Fibroblast of mammary gland (primary cell): ENCODE measurements at places on chromosomes 2 and 18.
A peak's percentile ranks its signal among the peaks of the same experiment; 100 is the strongest.

- peak; percentile 11 for DNase-seq
Observed at GRCh38 chr2:166017208-166017607, 63.6 kb upstream of the TTC21B start.

- no peak for DNase-seq
Observed at GRCh38 chr2:16828044-16828827, 162.6 kb upstream of the CYRIA start.

DNA sequence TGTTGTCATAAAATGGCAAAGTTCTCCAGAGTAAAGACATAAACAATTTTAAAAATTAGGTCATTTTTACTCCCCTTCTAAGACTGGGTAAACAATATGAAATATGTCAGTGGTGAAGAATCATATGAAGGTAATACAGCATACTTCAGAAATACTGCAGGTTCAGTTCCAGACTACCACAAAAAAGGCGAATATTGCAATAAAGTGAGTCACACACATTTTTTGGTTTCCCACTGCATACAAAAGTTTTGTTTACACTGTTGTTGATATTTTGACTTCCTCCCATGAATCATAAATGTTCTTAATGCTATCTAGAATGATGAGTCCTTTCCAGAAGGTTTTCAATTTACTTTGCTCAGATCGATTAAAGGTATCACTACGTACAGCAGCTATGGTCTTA is 73.5 kb downstream of the SMC6 start:
- no peak for DNase-seq

DNA sequence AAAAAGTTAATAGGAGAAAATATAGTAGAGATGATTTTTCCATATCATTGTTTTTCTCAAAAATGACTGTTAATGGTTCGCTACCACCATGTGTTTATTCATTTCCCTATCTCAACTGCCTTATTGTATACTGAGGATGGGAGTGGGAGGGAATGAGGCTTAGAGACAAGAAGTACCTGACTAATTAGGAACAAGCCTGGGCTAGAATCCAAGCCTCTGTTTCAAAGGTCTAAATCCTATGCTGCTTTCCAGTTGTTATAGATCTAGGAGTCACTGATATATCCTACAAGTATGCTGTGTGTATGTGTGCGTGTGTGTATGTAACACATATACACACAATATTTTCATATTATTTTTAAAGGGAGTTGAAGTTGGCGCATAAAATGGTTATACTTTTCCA is 465.9 kb downstream of the EPHA4 start:
- DNase-seq: no peak

- peak; percentile 87 for DNase-seq
Observed at GRCh38 chr2:195559431-195559914, 97.6 kb upstream of the SLC39A10 start.

DNA sequence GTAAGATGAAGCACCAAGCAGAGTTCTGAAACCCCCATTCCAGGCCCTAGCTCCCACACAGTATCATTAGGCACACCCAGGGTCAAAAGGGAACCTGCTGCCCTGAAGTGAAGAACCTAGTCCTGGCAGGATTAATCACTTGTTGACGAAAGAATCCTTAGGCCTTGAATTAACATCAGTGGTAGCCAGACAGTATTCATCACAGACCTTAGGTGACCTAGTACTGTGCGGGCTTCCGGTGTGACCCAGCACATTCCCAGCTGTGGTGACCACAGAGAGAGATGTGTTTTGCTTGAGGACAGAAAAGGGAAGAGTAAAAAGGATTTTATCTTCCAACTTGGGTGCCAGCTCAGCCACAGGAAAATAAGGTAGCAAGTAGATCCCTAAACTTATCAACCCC is 1071.4 kb upstream of the FAM98A start:
- no peak for DNase-seq

- DNase-seq: no peak
Observed at GRCh38 chr2:79770926-79771325, 258.1 kb downstream of the CTNNA2 start.
